Left ventricle myocardium superior (tissue), 1 donor: ENCODE measurements at places on chromosomes 7 and 10.
A peak's percentile ranks its signal among the peaks of the same experiment; 100 is the strongest.

DNA sequence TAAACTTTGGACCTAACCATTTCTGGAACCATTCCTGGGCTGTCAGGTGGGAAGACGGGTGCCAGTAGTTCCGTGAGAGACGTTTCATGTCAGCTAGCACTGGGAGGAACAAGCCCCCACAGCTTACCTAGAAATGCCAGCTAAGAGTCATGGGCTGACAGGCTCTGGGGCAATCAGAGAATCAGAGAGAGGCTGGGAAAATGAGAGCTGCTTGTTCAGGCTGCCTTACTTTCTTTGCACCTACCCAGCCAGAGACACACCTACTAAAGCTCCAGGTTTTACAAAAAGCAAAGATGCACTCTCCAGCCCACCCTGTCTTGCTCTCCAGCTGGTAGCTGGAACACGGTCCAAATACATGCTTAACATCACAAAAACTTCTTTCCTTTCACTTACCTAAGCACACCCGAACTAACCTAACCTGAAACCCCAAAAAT lies 688 bp downstream of the PTN start:
- no peak for DNase-seq

- DNase-seq, result no peak
Measured at GRCh38 chr10:44952779-44953231, 6.8 kb upstream of the RASSF4 start.

- no peak for DNase-seq
Measured at GRCh38 chr10:48258105-48258504, 16.4 kb downstream of the FRMPD2 start.

- DNase-seq, result no peak
Measured at GRCh38 chr7:96121752-96122151, 200.1 kb downstream of the SLC25A13 start.

DNA sequence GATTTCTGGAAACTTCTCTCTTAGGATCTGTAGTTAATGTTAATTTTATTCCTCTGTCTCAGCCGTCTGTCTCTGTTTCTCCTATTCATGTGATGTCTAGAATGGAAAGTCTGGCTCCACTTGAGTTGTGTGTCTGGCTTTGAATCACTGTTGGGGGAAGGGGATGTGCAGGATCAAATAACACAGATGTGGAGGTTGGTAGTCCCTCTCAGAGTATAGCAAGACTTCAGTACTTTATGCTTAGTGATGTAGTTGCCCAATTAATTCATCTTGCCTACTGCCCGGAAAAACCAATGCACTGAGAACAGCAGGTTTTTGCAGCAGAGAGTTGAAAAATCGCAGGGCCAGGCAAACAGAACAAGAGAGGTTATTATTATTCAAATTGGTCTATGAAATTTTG lies 79.2 kb downstream of the PHTF2 start:
- no peak for DNase-seq

DNA sequence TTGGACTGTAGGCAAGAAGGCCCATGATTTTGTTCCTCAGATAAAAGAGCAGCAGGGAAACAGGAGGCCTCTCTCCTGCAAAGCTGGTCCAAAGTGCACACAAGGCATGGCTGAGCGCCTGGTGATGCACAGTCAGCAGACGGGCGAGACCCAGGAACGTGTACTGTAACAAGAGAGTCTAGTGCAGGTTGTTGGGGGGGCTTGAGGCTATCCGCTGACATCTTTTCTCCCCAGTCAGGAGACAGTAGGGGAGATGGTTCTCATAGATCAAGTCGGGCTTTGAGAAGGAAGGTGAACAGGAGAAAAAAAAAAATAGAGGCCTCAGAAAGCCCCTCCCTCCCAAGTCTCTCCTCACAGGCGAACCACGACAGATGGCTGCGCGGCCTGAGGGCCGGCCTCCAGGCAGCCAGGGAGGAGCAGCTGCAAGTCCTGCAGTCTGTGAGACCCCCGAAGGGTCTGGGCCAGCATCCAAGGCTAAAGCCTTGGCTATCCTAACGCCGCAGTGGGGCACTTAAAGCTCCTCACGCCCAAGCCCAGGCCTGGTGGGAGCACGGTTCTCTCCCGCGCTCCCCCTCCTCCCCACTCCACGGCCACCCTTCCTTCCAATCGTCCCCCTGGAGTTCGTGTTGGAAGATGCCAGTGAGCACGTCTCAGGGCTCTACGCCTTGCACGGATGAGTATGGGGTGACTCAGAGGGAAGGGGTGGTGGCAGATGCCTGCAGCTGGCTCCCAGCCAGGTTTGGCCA lies 68.3 kb downstream of the PRKAG2 start:
- DNase-seq, result no peak

DNA sequence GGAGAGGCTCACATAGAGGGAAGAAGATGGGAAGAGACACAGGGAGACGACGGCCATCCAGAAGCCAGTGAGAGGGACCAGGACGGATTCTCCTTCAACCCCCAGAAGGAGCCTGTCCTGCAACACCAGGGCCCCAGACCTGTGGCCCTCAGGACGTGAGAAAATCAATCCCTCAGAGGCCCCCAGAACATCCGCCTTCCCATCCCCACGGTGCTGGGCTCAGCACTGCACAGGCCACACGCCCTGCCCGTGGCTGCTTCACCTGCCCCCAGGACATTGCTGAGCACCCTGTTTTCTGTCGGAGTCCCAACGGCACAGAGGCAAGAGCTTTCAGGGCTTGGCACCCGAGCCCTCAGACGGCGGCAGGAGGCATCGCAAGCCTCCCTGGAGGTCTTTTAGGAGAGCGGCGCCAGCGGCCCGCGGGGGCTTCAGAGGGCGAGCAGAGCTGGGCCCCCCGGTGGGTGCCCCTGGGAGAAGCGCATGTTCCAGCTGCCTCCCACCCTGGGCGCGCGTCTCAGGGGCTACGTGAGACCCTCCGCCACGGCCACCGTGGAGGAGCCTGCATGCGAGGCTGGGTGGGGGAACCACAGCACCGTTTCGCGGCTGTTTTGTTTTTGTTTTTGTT lies 42.8 kb downstream of the PDGFA start:
- peak; percentile 21 for DNase-seq

GRCh38 chr10:52318136-52318701 lies 4.1 kb downstream of the DKK1 start:
- no peak for DNase-seq

DNA sequence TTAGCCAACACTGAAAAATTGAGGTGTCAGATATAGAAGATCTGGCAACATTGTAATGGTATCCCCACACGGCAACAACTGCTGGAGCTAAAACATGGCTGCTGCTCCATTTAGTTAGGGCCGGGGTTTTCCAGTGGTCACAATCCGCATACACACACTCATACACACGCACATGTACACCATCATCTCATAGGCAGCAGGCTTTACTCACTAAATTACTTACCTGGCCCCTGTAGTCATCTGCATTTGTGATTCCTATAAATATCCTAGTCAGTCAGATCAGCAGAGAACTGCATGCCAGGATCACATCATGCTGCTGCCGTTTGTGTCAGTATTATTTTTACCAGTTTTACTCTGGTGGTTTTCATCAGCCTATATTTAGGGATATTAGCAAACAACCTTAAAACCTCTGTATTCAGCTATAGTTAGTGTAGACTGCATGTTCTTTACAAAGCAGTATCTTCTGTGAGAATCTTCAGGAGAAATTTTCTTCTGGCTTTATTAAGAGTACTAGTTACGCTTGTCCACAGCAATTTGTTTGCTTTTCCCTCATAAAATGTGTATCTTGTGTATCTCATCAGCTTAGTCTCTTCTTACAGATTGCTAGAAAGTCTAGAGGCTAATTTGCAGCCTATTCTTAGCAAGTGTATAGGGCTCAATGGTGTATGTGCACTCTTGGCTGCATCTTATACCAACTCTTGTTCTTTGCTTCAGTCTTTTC lies 38.3 kb upstream of the PTPN12 start:
- no peak for DNase-seq

DNA sequence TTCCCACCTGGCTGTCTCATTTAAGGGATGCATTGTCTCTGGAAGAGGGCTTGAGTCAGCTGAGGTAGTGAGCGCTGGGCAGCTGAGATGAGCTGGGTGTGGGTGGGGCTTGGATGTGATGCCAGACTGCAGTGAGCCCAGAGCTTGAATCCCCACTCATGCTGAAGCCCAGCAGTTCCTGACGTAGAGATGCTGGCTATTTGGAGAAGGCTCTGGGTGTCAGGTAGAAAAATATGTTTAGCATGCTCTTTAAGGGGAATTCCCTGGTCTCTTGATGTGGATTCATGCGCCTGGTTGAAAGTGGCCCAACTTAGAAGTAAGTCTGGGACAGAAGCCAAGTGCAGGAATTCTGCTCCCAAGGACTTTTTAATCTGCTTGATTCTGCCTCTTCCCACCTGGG lies 241.5 kb upstream of the IGFBP3 start:
- no peak for DNase-seq

DNA sequence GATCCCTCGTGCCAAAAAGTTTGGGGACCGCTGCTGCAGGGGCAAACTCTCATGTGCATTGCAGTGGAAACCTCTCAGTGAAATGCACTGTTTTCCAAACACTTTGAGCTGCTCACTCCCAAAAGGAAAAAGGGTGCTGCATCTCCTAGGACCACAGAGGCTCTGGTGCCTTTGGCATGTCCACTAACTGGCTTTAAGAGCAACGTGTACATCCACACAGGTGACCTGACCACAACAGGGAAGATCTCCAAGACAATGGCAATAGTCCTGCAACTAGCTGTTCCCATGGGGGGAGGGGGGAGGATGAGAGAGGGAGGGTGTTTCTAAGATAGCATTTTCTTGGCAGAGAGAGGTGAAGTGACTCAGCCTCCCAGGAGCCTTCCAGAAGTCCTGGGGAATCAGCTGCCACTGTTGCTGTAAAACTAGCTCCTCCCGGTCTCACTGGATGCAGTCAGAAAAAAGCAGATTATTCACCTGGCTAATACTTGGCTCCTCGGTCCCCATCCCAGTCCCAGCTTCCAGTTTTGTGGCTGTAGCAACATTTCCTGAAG lies 181.7 kb downstream of the HECW1 start:
- DNase-seq, result no peak

GRCh38 chr10:58570307-58570723 lies 57.6 kb downstream of the BICC1 start:
- DNase-seq, result no peak
